ENCODE measurements at places on chromosomes 12 and 14. TPM values are rescaled to one million over a fixed set of nuclear protein-coding genes. Genes with fewer than 3 reads are reported as not detected.

CLEC2D gene
- 12.7 TPM for polyA plus RNA-seq

KRT82 gene
- polyA plus RNA-seq: not detected

TBC1D30 gene
- 5.8 TPM for polyA plus RNA-seq

FGF23 gene
- polyA plus RNA-seq: 0.03 TPM

GRCh38 chr12:131003716-131004045 lies 50.0 kb downstream of the ADGRD1 start:
- DNase-seq: no peak

- no peak for DNase-seq
Measured at GRCh38 chr14:80522936-80523335, 311.6 kb upstream of the DIO2 start.

DNA sequence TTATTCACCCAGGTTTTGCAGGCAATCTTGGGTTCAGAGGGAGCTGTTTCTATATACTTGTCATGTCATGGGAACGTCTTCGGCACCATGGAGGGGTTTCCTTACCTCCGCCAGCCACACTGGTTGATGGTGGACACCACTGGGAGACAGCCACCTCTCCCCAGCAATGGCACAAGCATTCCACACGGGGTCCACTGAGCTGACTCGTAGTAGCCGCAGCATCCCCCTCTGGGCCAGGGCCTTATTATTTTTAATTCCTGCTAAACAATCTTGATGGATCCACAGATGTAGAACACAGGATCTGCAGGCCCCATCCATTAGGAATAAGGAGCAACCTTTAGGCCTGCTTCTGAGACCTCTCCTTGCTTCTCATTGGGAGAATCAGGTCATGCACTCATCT lies 132.9 kb downstream of the DICER1 start:
- DNase-seq: no peak

DNA sequence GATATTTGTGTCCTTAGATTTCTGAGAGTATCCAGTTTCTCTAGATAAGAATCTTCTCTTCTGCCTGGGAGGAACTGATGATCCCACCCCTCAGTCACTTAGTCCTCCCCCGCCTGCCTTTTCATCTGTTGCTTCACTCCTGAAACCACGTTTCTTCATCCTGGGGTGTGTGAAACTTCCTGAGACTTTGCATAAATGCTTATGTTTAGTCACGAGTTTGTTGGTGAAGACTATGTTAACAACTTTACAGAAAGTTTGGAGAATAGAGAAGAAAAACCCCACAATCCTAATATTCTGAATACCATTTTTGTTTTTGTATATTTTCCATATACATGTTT lies 33.2 kb downstream of the MARK3 start:
- DNase-seq: no peak

DNA sequence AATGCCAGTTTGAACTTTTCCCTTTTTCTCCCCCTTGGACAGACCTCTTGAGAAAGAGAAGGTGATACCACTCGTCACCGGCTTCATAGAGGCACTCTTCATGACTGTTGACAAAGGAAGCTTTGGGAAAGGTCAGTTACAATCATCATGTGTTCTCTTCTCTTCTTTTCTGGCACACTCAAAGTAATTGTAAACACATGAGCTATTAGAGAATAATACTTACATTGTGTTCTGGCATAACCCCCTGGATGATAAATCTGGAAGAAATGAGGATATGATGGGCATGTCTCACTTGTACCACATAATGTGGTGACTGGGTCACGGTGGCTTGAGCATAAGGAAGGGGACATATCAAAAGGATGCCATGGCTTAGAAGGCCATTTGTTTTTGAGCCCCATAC lies 20.0 kb downstream of the UTP20 start:
- DNase-seq: no peak

DNA sequence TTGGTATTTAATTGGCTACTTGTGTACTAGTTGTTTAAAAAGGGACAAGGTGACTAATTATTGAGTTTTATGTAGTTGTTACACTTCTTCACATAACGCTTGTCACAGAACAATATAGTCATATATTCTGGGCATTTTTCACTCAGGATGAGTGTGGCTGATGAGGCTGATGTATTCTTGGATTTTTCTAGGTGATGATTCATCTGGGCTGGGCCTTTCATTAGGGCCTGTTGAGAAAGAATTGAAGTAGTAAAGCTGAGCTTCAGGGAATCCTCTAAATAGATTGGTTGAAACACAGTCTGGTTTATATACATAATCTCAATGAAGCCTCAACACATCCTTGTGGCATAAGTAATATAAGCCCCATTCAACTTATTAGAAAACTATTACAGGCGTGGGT lies 445.7 kb downstream of the DAD1 start:
- no peak for DNase-seq

DNA sequence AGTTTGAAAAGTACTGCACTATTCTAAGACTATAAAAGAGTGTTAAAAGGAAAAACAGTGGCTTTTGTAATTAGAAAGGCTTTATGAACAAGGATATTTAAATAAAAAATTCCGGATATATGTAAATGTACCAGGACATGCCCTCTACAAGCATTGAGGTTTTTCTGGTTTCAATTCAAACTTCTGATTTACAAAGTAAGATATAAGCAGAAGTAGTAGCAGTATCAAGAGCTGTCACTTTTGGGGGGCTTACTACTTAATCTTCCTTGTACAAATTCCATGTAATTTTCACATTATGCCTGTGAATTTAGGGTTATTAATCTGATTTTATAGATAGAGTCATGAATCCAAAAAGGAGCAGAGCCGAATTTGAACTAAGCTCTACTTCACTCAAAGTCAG lies 170.3 kb upstream of the ATP2B1 start:
- DNase-seq: no peak

DNA sequence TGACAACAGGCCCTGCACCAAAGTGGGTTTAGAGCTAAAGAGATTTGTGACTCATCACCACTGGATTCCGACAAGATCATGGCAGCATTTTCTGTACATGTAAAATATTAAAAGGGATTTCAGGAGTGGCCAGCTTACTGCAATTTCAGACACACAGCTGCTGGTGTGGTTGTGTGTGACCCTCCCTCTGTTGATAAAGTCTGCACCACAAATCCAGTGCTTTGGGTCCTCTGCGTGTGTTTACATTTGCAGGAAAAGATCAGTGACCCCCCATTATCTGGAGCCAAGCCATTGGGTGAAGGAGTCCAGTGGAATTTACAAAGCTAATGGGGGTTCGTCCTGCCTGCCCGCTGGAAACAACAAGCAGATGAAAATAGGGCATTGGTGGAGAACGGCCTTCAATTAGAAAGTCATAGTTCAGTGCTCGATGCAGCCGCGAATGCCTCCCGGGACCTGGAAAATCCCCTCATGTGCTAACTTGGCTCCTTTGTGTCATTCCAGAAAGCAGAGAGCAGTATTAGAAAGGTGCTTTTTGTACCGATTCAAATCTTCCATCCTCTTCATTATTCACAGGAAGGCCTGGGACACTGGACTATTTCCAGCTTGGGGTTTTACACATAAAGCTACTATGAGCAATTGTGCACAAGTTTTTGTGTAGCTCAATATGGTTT lies 188.5 kb upstream of the TMEM132C start:
- no peak for DNase-seq

GRCh38 chr14:56112781-56113180 lies 5.4 kb upstream of the PELI2 start:
- no peak for DNase-seq

GRCh38 chr12:107436376-107436775 lies 249.2 kb upstream of the PWP1 start:
- DNase-seq: no peak

GRCh38 chr14:94411638-94412037 lies 23.2 kb upstream of the SERPINA1 start:
- DNase-seq: no peak

Measured in renal cortex interstitium (tissue), 15 donors.